Activated naive CD4-positive, alpha-beta T cell treated with Interleukin-2 at 50 U/mL for 16 hours (primary cell): ENCODE measurements at places on chromosomes 3 and 15.
A peak's percentile ranks its signal among the peaks of the same experiment; 100 is the strongest.

- no peak for DNase-seq
Measured at GRCh38 chr3:53688989-53689388, 157.2 kb downstream of the CHDH start.

GRCh38 chr3:176969506-176969905 lies 227.8 kb downstream of the TBL1XR1 start:
- DNase-seq: no peak

DNA sequence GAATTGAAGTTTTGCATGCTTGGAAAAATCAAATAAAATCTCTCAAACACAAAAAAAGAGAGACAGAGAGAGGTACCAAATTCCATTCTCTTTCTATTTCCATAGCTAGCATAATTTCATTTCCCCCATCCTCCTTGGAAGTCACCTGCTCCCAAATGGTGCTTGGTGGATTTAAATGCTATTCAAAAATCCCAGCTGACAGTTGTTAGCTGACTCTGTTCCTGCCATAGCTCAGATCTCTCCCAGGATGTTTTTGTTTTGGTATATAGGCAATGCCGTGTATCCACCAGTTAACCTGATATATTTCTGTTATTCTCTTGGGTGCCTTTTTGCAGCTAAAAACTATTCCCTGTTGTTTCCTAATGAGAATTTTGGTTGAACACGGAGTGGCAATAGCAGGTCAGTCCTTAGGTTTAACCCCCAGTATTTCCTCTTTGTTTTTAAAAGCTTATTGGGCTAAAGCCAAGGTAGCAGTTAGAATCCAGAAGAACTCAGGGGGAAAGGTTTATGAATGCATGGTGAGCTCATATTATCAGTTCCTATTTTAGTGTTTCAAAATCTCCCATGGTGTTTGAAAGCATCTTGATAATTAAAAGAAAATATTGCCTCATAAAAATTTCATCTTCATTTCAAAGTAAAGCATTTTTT lies 240.0 kb upstream of the GBE1 start:
- no peak for DNase-seq

GRCh38 chr3:23820888-23821287 lies 15.1 kb downstream of the UBE2E1 start:
- DNase-seq: no peak

DNA sequence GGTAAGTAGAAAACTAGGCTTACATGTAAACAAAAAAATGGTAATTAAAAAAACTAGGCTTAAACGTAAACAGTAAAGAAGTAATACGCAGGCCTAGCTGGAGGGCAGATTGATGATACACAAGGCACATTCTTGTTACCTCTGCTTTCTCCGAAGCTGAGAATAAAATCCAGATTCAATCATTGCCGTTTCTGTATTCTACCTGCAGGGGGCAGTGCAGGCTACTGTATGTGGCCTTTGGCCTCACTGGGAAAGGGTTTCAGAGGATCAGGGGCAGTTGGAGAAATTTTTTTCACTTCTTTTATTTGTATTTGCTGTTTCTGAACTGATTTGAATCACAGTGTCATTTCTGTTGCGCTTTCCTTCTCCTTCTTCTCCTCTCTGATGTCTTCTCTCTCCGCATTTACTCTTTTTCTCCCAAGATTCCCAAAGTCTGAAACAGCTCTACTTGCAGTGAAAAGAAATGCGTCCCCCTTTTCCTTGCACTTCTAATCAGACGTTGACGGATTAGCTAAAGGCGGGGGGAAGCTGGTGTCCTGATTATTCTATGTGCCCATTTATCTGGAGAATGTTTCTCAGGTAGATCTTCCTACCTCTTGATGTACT lies 67.1 kb upstream of the MCTP2 start:
- peak; percentile 50 for DNase-seq

DNA sequence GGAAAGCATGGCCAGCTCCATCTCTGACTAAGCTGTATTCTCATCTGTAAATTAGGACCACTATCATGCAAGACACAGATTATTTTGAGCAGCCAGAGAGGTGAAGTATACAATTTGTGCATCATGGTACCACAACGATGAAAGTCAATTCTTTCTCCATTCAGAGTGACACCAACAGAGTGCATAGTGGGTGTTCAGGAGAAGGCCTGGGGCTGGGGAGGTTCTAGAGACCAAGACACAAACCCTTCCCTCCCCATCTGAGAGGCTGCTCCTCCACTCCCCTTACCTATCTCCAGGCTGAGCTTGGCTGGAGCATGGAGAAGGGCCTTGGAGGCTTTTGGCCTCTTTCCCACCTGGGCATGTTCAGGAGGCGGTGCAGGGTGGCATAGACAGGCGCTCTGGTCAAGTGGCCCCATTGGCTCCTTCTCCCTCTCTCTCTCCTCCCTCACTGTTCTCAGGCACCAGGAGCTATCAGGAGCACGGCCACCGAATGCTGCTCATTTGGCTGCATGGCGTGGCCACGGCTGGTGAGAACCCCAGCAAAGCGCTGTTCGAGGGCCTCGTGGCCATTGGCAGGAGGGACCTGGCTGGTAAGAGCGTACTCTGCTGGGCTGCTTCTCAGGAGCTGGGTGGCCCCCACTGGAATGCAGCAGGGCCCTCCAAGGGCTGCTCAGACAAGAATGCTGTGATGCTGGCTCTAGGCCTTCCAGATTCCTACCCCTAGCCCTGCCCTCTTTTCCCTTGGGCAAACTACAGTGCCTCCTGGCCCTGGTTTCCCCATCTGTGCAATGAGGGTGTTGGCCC lies 37.9 kb downstream of the ANKDD1A start:
- DNase-seq: no peak

DNA sequence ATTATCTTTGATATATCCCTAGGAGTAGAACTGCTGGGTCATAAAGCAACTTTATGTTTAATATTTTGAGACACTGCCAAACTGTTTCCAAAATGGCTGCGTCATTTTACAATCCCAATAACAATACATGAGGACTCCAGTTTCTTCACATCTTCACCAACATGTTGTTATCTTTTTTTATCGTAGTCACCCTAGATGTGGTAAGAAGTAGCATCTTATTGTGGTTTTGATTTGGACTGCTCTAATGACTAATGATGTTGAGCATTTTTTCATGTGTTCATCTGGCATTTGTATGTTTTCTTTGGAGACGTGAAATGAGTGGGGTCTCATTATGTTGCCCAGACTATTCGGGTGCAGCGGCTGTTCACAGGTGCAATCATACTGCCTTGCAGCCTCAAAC lies 83.8 kb downstream of the MAP4 start:
- no peak for DNase-seq

- DNase-seq: no peak
Measured at GRCh38 chr3:126711121-126711760, 7.2 kb downstream of the CHCHD6 start.

- no peak for DNase-seq
Measured at GRCh38 chr3:66402596-66403290, 98.1 kb downstream of the LRIG1 start.

DNA sequence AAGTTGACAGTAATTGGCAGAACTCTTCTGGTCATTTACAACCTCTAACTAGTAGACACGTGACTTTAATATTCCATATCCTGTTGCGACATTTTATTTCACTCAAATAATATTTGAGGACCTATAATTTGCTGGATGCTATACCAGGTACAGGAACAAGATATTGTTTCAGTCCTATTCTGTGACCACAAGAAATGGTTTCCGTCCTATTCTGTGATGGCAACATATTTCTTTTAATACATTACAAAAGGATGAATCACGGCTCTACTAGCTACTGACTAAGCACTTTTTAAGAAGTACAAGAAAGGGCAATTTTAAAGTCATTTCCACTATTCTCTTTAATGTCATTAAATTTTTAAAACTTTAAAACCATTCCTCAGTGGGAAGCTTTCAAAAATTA lies 400.2 kb downstream of the CNTN3 start:
- DNase-seq: no peak

- DNase-seq: no peak
Measured at GRCh38 chr15:74563442-74563841, 22.4 kb downstream of the ARID3B start.

- DNase-seq: no peak
Measured at GRCh38 chr3:76673171-76673570, 366.7 kb upstream of the ROBO2 start.

DNA sequence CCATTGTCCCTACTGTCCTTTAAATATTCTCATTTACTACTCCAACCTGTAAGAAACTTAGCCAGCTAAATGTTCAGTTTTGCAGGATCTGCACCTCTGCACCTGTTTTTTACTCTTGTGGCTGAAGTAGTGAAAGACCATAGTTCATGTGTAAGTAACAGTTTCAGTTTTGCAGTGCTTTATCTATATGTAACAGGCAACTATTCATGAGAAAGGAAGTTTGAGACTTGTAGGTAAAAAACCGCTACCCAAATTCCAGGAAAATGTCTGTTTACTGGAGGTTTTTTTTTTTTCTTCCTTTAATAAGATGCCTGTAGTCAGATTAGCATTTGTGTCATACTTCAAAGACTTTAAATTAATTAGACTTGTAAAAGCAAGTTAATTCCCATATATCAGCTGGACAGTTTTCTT lies 25.4 kb upstream of the MBNL1 start:
- DNase-seq: no peak

DNA sequence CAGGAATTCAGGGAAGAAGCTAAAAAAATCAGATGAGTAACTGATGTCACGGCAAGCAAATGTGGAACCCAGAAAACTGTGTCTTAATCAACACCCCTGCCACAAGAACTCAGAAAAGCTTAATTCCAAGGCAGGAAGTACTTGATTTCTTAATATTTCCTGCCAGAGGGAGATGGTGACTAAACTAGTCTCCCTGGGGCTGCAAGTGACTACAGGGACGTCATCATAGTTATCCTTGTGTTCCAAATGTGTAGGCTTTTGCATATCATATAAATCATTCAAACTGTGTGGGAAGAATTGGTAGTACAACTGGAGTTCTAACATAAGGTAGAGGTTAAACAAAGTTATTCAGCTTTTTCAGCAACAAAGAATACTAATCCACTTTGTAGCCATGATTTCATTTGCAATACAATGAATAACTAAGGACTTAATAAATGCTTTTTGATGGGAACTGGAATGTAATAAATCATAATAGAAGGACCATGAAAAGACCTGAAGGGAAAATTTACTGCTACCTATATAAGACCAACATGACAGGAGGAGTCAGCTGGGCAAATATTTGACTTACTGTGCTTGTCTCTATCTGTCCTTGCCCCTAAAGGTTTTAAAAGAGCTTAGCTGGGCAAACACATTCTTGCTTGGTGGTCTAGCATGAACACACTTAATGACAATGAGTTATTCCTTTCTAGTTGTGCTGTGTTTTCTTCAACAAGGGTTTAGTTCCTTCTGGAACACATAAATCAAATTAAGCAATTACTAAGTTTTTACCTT lies 76.0 kb upstream of the NECTIN3 start:
- no peak for DNase-seq

- DNase-seq: no peak
Measured at GRCh38 chr3:31508452-31509146, 24.1 kb upstream of the STT3B start.

GRCh38 chr3:73571238-73571794 lies 53.4 kb downstream of the PDZRN3 start:
- DNase-seq: no peak

DNA sequence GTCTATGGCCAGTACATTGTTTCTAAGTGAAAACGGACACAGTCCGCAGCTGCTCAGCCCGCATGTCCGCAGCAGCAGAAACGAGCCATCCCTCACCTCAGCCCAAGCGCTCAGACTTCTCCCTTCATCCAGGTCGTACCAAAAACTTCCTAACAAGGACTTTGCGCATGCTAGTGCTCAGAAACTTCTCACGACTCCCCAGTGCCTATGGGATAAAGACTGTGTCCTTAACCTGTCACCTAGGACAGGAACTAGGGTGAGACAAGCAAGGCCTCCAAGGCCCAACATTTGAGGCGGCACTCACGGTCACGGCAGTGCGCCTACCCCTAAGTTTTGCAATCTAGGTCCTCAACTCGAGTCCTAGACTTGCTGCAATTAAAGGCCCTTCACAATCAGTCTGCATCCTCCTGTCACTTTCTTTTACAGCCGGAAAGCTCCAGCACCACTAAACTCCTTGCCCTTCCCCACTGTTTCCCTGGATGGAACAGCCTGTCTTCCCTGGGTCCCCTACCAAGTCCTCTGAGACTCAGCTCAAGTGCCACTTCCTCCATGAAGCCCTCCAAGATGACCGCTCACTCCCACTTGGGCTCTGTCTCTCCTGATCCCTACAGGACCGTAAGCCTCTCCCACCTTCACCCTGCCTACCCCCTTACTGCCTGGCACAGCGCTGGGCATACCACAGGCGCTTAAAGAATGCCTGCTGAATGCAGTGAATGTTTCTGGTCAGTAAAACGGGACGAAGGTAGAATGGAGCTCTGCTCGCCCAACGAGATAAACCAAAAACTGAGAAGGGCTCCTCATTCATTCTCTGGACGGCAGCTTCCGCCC lies 1.2 kb downstream of the CLN6 start:
- no peak for DNase-seq

DNA sequence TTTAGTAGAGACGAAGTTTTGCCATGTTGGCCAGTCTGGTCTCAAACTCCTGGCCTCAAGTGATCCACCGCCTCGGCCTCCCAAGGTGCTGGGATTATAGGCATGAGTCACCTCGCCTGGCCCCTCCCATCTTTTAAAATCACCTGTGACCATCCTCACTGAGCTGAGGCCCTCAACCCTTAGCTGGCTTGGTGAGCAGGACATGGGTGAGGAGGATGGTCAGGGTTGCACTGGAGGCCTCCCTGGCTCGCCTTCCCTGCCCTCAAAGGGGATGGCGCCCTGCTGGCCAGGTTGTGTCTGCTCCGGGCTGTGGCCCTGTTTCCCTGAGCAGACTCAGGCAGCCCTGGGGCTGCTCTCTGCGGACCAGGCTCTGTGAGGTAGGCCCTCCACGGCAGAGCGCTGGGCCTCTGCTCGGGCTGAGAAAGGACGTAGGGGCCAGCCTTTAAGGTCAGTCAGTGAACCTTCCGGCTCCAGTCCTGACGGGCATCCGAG lies 33.7 kb downstream of the SYNM start:
- no peak for DNase-seq

GRCh38 chr3:12675115-12675810 lies 11.3 kb upstream of the RAF1 start:
- no peak for DNase-seq

DNA sequence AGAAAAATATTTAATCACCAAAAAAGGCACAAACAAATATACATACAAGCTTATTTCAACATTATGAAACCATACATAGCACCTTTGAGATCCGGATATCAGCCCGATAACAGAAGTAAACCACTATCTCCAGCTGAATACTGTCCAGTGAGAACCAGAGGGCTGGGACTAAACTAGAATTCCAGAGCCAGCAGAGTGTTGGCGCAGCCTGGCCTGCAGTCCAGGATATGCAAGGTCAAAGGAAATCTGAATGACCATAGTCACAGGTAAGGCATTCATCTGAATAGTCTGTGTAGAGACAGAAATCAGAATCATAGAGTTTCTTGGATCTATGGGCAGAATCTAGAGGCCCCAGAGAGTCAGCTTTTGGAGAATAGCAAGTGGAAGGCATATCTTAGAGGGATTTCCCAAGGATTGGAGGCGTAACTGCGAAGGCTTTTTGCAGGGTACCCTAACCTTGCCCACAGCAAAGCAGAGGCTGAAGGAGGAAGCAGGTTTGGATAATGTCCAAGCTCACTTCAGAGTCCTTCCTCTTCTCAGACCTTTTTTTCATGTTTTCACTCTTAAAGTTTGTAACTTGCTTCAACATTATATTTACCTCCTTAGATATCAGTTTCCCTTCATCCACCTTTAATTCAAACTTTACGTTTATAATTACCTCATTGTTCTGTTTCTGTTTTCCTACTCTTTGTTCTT lies 32.5 kb upstream of the TP63 start:
- no peak for DNase-seq
